ENCODE measurements at places on chromosomes 13 and 19.

GRCh38 chr13:85503797-85504196 lies 295.4 kb downstream of the SLITRK6 start:
- no peak for DNase-seq

DNA sequence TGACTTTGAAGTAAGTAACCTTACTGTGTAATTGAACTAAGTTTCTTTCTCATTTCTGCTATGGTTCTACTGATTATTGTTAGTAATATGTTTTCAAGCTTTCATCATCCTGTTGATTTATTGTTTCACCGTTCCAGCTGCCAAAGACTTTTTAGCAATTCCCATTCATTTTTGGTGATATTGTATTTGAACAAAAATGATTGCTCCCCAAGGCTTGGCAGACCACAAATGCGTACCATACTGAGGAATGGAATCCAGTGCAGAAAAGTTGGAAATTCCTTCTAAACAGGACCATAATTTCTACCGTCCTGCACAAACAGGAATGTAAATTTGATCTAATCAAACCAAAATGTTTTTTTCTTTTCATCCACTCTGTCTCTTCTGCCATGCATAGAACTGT lies 10.7 kb downstream of the EPSTI1 start:
- DNase-seq: no peak

DNA sequence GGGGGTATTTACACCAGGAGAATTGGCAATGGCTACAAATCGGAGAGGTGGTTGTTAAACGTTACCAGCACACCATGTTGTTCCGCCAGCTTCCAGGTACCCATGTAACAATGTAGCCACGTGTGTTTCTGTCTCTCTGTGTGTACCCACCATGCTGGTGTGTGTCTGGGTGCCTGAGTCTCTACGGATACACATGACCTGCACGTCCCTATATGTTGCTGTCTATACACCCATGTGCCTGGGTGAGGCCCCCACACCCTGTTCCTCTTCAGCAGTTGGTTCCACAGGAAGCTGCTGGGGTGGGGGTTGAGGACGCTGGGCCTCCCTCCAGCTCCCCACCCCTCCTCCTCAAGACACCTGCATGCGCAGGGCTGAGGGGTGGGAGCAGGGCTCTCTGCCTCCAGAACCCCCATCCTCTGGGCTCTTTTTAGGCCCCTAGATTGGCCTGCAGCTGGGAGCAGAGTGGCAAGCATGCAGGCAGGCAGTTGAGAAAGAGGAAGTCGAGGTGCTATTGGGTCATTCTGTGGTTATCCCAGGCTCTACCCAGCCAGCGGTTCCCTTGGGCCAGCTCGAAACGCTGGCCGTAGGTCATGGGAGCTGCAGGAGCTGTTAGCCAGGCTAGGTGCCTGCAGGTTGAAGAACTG lies at the start of gene ARHGEF18:
Gene ARHGEF18 (plus strand): TSS at position 351 of the 644 bp plus-strand sequence. CDS start 13,954 bp downstream, outside the sequence.
- peak; percentile 63 for DNase-seq

DNA sequence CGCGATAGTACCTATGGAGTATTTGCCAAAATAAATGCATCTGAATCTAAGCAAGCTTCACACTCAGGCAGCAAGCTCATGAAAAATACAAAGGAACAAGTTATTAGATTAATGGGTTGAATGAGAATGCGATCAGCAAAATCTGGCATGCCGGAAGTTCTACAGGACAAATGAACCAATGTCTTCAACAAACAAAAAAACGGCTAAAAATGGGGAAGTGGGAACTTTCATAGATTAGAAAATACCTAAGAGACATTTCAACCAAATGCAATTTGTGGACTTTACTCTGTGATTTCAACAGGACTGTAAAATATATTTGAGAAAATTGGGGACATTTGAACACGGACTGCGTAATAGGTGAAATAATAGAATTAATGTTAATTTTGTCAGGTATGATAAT lies 22.4 kb upstream of the RNASEH2B start:
- DNase-seq: no peak

DNA sequence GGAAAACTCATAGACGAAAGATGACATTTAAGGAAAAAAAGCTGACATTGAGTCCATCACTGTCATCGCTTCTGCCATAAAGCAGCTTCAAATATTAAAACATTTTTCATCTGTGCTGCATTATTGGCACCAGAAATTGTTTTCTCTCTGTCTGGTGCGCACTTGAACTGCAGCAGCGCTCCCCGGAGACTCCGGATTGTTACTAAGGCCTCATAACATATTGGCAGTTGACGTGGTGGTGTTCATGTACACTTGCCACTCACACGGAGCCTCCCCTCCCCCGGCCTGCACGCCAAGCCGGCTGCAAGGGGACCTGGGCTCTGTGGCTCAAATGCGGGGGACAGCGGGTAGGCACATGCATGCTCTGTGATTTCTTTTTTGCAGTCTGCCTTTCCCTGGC lies 203.2 kb downstream of the TSHZ3 start:
- no peak for DNase-seq

DNA sequence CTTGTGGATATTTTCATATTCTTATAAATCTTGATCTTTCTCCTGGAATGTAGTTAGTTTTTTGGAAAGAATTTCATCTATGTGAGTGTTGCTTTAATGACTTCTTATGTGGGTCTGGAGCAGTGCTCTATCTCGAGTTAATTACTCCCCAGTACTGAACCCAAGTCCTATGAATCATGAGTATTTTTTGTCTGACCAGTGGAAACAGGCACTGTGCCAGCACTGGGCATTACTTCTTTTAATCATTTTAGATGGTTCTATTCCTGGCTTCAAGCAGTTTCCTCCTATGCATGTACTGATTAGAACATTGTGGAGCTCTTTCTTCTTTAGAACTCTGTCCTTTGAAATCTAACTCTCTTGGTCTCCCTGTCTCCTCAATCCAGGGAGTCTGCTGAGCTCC lies 466.3 kb downstream of the PCDH17 start:
- no peak for DNase-seq

GRCh38 chr13:60869225-60869624 lies 472.2 kb downstream of the TDRD3 start:
- no peak for DNase-seq

- no peak for DNase-seq
These were observed 56.6 kb upstream of the GPC6 start for GRCh38 chr13:93169980-93170379.

GRCh38 chr13:96811049-96811448 lies 183.2 kb downstream of the OXGR1 start:
- no peak for DNase-seq

GRCh38 chr13:71811344-71811743 lies 55.7 kb downstream of the DACH1 start:
- no peak for DNase-seq

DNA sequence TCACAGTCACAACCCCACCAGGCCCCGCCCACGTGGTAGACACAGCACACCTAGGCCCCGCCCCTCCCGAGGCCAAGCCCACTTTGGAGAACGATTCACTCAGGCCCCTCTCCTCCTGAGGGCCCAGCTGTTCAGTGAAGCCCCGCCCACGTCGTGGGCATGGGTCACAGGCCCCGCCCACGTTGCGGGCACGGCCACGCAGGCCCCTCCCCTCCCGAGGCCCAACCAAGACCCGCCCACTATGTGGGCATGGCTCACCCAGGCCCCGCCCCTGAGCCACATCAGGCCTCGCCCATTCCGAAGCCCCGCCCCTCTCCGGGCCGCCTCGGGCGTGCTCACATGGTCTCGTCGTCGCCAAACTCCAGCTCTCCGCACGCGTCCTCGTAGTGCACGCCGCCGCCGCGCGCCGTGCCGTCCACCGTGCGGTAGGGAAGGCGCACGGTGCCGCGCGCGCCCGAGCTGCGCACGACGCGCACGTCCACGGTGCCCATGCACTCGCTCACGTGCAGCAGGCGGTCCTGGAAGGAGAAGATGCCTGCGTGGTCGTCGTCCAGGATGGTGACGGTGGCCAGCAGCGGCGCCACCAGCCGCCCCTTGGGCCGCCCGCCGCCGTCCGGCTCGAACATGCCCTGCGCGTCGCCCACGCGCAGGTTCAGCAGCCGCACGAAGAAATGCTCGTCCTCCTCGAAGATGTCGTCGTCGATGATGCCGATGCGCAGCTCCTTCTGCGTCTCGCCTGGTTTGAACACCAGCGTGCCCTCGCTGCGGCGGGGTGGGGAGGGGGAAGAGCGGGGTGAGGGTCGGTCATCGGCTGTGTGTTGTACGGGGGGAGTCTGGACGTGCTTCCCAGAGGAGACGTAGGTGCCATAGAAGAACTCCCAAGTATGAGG lies 24.0 kb downstream of the SLC8A2 start:
- DNase-seq: no peak

DNA sequence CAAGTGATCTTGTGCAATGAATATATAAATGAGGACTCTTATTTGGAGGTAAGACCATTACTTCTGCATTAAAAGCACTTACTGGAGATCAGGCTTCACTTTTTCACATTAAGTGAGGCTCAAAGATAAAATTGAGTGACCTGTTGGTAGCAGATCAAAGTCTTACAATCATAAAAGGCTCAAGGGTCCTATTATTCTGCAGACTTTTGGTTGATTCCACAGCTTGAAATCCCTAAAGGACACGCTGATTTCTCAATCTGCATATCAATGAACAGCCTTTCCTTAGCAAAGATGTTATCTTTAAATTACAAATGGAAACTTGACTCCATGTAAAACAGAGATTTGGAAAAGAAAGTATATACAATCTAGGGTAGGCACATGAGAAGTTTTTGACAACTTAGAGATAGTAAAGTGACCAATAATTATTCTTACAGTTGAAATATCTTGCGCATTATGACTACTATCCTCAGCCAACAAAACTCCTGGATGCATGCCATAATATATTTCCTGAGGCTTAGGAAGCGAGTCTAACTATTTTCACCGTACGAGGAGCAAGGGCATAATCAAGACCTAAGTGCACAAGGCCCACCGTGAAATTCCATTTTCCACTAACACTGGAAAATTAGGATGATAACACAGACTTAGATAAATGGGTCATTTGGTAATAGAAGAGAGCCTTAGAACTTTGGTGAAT lies 640.7 kb downstream of the LIG4 start:
- DNase-seq: no peak

DNA sequence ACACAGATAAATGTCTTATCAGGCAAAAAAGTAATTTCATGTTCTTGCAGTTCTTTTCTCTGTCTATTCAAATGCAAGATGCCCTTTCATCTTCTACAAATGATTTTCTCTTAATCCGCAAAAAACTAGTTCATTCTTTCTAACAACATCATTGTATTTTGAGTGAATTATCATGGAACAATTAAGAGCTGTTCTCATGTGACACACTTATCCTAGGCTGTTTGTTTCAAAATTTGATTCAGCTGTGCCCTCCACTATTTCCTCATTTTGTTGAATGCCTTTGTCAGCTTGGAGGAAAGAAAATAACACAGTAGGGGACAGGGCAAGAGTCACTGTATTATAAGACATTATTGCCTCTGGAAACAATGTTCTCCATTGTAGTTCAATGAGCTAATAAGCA lies 396.9 kb downstream of the KCTD12 start:
- no peak for DNase-seq

DNA sequence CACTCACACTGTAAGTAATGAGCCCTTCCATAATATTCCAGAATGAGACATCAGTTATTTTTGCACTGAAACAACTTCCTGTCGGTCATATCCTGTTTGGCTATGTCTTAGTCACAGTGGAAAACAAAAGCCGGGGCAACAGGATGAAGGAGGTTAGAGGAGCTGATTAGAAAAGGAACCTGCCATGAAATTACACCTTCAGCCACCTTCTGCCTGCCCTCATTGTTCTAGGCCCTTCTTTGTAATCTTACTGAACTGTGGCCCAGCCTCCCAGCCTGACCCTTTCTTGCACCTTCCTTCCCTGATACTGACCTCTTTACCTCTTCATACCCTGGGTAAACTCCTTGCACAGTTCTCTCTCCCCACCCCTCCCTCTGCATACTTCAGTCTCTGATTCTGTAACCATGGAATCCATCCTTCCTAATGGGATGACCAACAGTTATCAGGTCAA lies 67.3 kb downstream of the DOCK9 start:
- no peak for DNase-seq

GRCh38 chr13:55660851-55661250 lies 1479.9 kb upstream of the PRR20A start:
- DNase-seq: no peak

GRCh38 chr19:4620675-4621074 lies 18.6 kb upstream of the TNFAIP8L1 start:
- no peak for DNase-seq

DNA sequence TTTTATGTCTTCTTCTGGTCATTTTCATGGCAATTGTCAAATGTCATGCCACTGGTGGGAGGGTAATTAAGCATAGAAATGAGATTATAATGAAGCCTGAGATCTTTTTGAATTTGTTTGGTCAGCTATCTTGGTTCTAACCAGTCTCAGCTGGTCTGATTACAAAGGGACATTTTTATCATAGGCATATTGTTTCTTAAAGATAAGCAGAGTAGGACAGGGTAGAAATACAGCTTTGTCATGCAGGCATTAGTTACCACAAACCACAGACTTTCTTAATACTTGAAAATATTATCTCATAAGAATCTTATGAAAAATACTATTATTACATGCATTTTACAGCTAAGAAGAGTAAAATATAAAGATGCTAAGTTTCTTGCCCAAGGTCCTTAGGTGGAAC lies 1761.5 kb downstream of the PCDH9 start:
- no peak for DNase-seq

DNA sequence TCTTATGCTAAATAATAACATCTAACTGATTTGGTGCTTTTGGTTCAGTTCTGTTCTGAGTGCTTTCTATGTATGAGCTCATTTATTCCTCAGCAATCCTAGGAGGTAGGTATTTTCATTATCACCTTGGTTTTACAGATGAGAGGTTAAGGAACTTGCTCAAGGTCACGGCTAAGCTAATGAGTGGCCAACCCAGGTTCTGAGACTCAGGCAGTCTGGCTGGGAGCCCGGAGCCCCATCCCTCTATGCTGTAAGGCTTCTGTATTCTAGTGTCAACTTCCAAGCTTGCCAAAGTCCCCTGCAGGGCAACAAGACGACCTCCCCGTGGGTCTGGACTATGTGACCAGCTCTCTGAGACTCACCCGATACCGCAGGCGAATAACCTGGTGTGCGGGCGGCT lies 60.5 kb downstream of the PARP4 start:
- DNase-seq: no peak

DNA sequence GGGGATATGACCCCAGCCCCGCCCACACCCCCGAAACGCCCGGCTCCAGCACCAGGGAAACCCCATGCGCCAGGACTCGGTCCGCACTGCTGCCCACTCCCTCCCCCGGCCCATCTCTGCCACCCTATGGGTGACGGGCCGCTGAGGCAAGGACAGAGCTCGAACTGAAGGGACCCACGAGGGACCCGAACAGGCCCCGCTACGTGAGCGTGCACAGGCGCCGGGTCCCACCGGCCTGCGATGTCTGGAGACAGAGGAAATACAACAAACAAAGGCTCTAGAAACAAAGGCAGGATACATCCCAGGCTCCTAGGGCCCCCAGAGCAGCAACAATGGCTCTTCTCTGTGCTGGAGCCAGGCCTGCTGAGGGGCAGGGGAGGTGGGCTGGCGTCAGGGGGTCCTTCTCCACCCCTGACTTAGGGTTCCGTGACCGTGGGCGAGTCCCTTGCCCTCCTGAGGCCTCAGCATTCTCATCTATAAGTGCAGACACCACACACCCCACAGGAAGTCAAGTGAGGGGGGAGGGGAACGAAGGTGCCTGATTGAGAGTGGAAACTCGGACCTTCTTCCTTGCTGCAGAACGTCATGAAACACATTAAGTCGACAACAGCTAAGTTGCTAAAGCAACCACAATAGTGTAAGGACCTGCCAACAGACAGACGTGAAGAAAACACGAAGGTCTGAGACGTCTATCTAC lies 3.1 kb downstream of the ABHD17A start:
- DNase-seq: no peak

GRCh38 chr19:42204664-42205063 lies 12.8 kb downstream of the DEDD2 start:
- DNase-seq: no peak

All from Right ventricle myocardium superior (tissue), 1 donor.